ENCODE measurements at places on chromosomes 7 and 10.

GRCh38 chr10:50937230-50937907, 51.9 kb upstream of the A1CF start:
- DNase-seq = no peak

GRCh38 chr7:94261067-94261466, 133.6 kb upstream of the COL1A2 start:
- DNase-seq = no peak

DNA sequence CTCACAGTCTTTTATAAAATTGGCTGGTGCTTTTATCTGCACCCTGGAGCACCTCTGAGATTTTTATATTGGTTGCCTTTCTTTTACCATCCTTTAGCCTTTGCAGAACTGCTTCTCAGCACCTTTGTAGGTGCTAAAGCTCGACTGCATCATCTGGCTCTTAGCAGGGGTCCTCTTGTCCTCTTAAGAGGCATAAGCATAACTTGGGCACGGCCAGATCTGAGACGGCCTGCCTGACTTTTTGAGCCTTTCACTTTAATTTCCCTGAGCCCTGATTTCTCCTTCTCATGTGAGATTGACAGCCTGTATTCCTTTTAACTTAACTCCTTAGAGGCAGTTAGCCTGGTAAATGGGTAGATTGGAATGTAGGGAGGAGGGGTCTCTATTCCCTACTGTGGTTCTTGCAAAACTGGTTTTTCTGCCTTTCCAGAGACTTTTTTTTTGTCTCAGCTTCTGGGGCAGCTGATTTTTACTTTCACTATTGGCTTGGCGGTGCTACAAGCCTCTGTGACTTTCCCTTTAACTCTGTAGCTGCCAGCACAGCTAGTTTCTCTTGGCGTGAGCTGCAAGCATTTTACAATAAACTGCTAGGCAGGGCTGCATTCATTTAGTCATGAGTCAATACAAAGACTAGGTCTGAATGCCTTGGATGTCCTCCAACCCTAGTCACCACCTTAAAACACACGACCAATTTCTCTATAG, 24.0 kb downstream of the ZPBP start:
- DNase-seq = no peak

GRCh38 chr7:51477323-51477722, 160.7 kb upstream of the COBL start:
- DNase-seq = no peak

GRCh38 chr10:33455029-33455428, 120.6 kb upstream of the NRP1 start:
- no peak for DNase-seq

DNA sequence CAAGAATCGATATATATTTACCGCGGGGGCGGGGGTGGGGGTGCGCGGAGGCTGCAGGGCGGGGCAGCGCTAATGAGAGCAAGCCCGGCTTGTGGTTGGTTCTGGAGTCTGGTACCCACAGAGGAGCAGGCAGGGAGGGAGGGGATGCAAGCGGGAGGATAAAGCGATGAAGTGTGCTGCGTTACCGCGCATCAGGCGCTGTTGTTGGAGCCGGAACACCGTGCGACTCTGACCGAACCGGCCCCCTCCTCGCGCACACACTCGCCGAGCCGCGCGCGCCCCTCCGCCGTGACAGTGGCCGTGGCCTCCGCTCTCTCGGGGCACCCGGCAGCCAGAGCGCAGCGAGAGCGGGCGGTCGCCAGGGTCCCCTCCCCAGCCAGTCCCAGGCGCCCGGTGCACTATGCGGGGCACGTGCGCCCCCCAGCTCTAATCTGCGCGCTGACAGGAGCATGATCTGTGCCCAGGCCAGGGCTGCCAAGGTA, at the start of gene HECW1:
Gene HECW1 (plus strand): TSS at position 189 of the 482 bp plus-strand sequence. CDS start 131,259 bp downstream, outside the sequence.
- no peak for DNase-seq

- peak; percentile 80 for DNase-seq
Measured at GRCh38 chr10:73095481-73096021, 1.1 kb downstream of the P4HA1 start.

DNA sequence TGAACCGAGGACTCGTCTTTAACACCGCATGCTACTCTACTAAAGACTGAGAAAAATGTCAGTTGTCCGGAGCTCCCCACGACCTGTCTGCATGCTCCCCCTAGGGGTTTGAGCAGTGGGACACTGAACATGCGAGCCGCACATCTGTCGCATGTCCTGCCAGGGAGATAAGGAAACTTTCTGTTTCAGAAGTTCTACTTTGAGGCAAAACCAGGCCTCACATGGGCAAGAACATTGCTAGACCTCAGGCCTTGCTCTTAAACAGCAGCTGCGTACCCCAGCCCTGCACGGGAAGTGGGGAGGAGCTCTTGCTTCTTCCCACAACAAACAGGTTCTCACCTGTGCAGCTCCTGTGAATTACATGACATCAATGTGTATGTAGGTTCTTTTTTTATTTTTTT, 30.3 kb upstream of the HERPUD2 start:
- DNase-seq = no peak

GRCh38 chr10:104937567-104937966, 296.5 kb downstream of the SORCS3 start:
- DNase-seq = no peak

- no peak for DNase-seq
Measured at GRCh38 chr10:80871083-80871482, 333.4 kb downstream of the SH2D4B start.

- DNase-seq = no peak
Measured at GRCh38 chr7:148265896-148266295, 324.7 kb upstream of the C7orf33 start.

DNA sequence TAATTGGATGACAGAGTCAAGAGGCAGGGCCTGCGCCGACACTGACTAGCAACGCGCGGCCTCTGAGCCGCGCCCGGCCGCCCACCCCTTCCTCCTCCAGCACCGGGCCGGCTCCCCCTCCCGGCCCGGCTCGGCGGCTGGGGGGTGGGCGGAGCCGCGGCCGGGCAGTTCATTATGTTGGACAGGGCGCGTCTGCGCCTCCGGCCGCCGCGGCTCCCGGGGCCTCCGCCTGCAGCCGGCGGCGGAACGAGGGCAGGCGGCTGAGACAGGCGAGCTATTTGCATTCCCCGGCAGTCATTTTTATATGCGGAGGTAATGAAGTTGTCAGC, 106.7 kb downstream of the SNX10 start:
- peak; percentile 83 for DNase-seq

- DNase-seq = no peak
Measured at GRCh38 chr7:112018305-112019030, 187.7 kb downstream of the DOCK4 start.

DNA sequence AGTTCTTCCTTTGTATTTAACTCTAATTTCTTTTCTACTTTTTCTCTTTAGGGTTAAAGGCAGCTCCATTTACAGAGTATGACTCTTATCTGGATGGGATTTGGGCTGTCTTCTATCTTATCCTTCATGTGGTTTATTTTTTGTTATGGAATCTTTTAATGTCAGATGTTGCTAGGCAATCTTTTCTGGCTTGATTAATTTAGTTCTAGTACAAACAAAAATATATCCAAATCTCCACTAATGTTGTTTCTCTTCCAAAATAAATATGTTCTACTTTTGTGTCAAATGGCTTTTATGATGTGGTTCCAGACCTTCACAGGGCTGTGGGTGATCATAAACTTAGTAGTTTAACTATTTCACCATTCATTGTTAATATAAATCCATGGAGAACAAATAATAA, 246.9 kb downstream of the AHR start:
- DNase-seq = no peak

GRCh38 chr7:90560730-90561129, 35.4 kb upstream of the CDK14 start:
- DNase-seq = no peak

- no peak for DNase-seq
Measured at GRCh38 chr7:143214789-143215679, 6.8 kb upstream of the TAS2R40 start.

- no peak for DNase-seq
Measured at GRCh38 chr7:131164025-131164925, 163.4 kb upstream of the MKLN1 start.

DNA sequence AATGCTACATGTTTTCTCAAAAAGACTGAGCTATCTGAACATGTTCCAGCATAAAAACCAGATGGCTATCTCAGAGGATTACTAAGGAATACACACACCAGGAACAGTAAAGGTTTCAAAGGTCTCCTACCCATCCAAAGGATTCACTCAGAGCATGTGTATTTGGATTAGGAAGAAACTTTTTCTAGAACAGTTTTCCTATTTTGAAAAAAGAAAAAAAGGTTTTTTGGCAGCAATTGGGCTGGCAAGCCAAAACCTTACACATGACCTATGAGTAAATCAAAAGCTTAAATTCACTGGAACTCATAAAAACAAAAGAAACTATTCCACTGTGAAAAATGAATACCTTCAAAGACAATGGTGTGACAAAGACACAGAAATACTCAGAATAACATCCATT, 9.6 kb downstream of the TPK1 start:
- DNase-seq = no peak

- no peak for DNase-seq
Measured at GRCh38 chr7:9921326-9921725, 1052.3 kb upstream of the PHF14 start.

DNA sequence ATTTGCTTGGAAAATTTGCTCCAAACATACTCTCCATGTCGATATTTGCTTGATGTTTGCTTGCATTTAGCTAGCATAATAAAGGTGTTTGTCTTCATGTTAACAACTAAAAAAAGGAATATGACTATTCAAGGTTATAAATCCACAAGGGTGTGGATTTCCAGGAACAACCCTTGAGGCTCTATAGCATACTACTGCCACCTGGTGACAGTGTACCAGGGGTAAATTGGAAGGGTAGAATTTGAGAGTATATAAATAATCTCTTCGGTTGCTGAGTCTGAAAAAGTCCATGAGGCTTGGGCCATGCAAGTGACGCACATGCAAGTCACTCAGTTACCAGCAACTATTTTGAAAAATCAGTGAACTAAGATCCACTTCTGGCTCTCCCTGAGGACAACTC, 68.4 kb downstream of the SLIT1 start:
- no peak for DNase-seq

DNA sequence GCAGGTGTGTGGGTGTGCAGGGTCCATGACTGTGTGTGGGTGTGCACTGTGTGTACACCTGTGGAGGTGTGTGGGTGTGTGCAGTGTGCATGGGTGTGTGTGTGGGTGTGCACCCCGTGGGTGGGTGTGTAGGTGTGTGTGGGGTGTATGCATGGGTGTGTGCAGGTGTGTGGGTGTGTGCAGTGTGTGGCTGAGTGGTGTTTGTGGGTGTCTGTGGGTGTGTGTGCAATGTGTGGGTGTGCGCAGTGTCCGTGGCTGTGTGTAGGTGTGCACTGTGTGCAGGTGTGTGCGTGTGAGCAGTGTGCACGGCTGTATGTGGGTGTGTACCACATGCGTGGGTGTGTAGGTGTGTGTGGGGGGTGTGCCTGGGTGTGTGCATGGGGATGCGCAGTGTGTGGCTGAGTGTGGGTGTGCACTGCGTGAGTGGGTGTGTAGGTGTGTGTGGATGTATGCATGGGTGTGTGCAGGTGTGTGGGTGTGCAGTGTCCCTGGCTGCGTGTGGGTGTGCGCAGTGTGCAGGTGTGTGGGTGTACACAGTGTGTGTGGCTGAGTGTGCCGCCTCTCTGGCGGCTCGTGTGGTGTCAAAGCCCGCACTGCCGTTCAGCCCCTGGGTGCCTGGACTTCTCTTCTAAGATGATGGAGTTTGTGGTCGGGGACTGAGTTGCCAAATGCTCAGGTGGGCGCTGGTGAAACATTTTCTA, 208.3 kb downstream of the DNAJB6 start:
- DNase-seq = no peak

DNA sequence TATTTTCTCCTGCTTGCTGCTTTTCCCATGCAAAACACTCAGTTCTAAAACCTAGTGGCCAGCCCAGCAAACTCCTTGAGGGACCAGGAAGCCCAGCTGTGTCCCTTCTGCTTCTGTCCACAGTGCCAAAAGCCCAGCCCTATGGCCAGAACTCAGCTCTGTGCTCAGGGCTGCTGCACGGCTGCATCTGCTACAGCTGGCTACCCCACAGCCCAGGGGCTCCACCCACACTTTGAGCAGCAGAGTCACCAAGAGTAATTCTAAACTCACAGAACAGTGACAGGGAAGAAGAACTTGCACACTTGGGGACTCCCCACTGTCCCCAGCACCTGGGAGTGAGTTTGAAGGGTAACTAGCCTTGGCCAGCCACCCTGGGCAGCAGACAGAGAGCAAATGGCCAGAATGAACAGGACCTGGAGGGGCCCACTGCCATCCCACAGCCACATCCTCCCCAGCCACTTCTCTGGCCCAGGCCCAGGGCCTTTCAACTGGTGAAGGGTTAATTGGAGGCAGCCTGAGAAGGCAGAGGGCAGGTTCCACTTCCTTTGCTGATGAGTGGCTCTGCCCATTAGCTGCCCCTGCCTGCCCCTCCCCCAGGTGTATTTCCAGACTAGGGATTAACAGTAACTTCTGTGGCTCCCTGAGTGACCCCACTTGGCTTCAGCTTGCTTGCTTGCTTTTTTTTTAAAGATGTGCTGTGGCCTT, 28.1 kb upstream of the TRIM8 start:
- no peak for DNase-seq

GRCh38 chr10:121216295-121216694, 365.1 kb downstream of the WDR11 start:
- no peak for DNase-seq

DNA sequence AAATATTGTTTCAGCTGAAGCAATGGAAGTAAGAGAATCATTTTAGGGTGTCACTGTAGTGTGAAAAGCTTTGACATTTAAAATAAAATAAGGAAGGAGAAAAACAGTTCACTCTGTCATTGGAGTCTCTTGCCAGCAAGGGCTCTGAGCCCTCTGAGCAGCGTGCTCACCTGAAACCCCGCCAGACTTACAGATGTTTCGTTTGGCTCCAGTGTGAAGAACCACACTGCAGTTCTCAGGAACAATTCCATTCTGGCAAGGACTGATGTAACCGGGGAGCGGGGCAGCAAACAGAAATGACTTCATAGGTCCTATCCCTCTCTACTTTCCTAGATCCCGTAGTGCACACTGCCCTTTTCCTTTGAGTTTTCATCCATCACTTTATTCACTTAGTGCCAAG, 164.3 kb downstream of the CELF2 start:
- no peak for DNase-seq

DNA sequence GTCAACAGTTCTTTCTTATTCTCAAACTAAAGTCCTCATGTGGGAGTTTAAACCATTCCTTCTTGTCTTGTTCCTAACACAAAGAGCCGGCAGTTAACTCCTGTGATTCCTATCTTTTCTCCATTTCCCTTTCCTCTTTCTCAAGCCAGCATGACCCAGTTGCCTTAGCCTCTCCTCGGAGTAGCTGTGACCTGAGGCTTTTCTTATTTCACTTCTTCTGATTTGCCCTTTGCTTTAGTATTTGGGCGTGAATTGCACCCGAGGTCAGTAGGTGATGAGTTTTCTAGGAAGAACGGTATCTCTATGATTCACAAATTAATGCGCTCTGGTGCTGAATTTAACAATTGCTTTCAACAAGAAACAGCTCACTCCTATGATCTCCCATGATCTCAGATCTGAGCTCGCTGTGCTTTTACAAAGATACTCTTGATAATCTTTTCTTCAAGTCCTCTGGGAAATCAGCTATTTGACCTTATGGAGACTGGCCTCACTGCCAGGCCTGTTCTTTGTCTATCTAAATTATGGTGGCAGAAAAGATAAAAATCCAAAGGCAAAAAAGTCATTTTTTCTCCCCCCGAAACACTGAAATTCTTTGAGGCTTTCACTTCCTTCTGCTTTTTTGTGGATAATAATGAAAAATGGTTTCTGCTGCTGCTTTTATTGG, 184.6 kb downstream of the JCAD start:
- no peak for DNase-seq

GRCh38 chr7:132059141-132059540, 502.7 kb upstream of the PODXL start:
- DNase-seq = no peak

- no peak for DNase-seq
Measured at GRCh38 chr10:53536322-53536721, 763.7 kb upstream of the MBL2 start.
